ENCODE measurements at places on chromosomes 5 and 9.
A peak's percentile ranks its signal among the peaks of the same experiment; 100 is the strongest.

GRCh38 chr5:120388016-120388781 is 75.9 kb upstream of the PRR16 start:
- DNase-seq = no peak

DNA sequence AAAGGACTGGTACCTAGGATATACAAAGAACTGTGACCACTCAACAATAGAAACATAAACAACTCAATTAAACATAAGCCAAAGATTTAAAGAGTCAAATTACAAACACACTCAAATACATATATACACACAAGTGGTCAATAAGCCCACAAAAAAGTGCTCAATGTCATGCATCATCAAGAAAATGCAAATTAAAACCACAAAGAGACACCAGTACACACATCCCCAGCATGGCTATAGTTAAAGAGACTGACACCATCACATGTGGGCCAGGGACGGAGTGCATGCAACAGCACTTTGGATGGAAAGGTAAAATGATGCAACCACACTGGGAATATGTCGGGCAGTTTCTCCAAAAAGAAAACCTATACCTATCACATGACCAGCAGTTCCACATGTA is 89.7 kb downstream of the CAAP1 start:
- DNase-seq = no peak

DNA sequence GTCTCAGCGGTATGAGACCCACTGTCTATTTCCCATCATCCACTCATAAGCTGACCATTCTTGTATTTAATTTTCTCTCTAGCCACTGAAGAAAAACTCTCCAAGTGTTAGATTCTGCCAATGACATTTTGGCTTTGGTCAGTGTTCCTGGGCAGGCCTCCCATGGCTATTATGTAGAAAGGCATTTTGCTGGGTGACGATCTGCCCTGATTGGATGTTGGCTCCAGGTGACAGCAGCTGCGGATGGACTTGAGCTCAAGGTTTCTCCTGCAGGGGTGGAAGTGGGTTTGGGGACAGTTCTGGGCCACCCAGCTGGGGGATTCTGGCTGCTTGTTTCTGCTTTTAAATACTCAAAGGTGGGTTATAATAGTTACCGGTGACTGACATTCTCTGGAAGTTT is 31.6 kb downstream of the ACSL6 start:
- DNase-seq = no peak

- DNase-seq = no peak
These were observed 588.3 kb downstream of the EBF1 start for GRCh38 chr5:158511454-158511853.

DNA sequence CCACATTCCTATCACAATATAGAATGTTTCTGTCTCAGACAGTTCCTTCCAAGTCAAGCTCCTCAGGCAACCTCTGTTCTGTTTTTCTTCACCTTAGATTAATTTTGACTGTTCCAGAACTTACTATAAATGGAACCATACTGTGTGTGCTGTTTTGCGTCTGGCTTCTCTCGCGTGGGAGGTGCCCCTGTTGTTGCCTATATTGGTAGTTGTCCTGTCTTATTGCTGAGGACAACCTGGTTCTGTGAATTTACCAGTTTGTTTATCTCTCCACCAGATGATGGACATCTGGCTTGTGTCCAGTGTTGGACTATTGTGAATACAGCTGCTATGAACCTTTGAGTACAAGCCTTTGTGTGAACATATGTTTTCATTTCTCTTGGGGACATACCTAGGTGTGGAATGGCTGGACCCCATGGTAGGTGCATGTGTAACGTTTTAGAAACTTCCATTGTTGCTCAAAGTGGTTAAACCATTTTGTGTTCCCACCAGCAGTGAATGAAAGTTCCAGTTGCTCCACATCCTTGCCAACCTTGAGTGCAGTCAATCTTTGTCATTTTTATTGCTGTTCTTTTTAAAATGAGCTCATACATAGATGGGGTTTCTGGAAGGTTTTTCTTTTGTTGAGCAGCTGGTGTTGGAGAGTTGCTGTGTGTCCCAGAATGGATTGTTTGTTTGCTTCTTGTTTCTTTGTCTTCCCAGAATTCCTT is 18.1 kb downstream of the HMCN2 start:
- no peak for DNase-seq

- no peak for DNase-seq
These were observed 238.7 kb downstream of the ZSWIM6 start for GRCh38 chr5:61570767-61571166.

GRCh38 chr5:151684690-151685361 is 1.9 kb downstream of the SPARC start:
- no peak for DNase-seq

- no peak for DNase-seq
These were observed 102.0 kb upstream of the TSLP start for GRCh38 chr5:110969502-110969901.

DNA sequence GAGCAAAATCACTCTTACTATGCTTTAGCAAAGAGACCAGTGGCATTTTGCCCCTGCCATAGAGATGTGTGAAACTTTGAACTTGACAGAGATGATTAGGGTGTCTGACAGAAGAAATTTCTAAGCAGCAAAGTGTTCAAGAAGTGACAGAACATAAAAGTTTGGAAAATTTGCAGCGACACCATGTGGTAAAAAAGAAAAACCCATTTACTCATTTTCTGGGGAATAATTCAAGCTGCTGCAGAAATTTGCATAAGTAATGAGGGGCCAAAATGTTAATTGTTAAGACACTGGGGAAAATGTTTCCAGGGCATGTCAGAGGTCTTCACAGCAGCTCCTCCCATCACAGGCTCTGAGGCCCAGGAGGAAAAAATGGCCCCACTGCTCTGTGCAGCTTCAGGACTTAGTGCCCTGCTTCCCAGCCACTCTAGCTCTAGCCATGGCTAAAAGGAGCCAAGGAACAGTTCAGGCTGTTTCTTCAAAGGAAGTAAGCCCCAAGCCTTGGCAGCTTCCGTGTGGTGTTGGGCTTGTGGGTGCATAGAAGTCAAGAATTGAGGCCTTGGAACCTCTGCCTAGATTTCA is 6.1 kb upstream of the AP3B1 start:
- no peak for DNase-seq

GRCh38 chr5:5042806-5043205 is 97.3 kb upstream of the ADAMTS16 start:
- DNase-seq = no peak

DNA sequence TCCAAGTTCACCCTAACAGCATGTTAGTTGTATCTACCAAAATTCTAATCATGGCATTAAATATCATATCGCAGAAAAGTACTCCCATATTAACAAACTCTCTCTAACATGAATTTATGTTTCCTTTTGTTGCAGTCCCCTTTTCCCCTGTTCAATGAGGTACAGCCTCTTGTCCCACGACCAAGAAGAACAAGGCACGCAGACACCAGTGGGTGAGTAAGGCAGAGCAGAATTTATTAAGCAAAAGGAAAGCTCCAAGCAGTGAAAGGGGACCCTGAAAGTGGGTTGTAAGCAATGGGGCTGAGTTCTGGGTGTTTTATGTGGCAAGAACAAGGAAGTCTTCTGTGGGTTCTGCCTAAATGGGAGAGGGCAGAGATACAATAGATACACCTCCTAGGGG is 183.5 kb downstream of the LURAP1L start:
- DNase-seq = no peak

GRCh38 chr9:91949946-91950664 is at the start of gene ROR2:
ROR2 (minus strand) TSS chr9:91950228.
- no peak for DNase-seq

DNA sequence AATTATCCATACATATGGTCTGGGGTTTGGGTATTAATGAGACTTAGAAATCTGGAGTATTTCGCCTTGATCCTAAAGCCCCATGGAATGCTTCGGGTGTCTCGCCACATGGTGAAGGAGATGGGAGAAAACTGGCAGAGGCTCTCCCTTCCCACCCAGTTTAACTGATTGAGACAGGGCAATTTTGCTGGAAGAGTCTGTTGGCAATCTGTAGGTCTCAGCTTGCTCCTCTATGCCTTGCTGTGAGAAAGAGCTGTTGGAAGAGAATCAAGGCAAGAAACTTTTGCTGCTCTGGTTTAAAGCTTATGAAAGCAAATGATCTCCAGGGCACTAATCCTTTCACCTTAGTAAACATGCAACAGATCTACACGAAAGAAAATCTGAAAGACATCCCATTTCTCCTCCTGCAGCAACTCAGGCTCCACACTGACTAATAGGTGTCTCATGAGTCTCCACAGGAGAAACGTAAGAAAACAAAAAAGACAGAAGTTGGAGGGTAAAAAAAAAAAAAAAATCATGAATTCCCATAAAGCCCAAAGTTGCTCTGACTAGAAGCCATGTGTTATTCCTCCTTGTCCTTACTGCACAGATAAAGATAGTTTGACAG is 369.9 kb downstream of the EFNA5 start:
- no peak for DNase-seq

GRCh38 chr9:95645992-95646391 is 129.2 kb upstream of the PTCH1 start:
- no peak for DNase-seq

- peak; percentile 14 for DNase-seq
These were observed 73.6 kb downstream of the FAM114A2 start for GRCh38 chr5:153964880-153965645.

GRCh38 chr9:84671586-84672521 is 2.3 kb downstream of the NTRK2 start:
- no peak for DNase-seq

All from activated CD4-positive, alpha-beta T cell treated with anti-CD3 and anti-CD28 coated beads, Interleukin-2, amount 50 U/mL, for 4 hours (primary cell).